ENCODE measurements at places on chromosomes 4 and X.

DNA sequence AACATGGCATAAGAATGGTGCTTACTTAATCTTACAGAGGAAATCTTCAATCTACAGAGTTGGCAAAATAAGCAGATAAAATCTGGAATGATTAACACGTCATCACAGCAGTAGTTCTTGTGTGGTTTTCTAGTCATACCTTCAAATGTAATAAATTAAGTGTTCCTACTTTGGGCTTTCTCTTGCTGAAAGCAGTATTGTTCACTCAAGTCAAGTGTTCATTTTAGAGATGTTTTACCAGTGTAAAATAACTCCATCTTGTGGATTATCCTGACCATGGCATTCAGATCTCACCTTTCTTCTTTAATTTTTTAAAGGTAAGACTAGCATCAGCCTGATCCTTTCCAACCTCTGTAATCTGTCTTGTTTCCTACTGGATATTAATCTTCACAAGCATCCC is 72.9 kb downstream of the ADAMTS3 start:
- DNase-seq, result no peak

GRCh38 chr4:88702782-88703181 is 5.2 kb upstream of the NAP1L5 start:
- no peak for DNase-seq

DNA sequence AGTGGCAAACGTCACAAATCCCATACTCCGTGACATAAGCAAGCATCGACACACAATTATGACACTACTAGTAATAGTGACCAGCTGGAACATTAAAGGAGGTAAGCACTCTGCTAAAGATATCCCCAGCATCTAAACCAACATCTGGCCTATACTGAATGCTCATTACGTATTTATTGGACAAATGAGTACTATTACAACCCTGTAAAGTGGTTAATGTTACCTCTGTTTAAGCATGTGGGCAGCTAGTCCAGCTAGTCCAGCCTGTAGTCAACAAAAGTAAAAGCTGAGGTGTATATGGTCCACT is 419 bp upstream of the RPGR start:
- no peak for DNase-seq

- DNase-seq, result no peak
Observed at GRCh38 chr4:183214912-183215488, 105.1 kb downstream of the CLDN22 start.

- DNase-seq, result no peak
Observed at GRCh38 chrX:121479406-121479805, 432.0 kb downstream of the GLUD2 start.

GRCh38 chr4:165489786-165490185 is 111.0 kb downstream of the CPE start:
- no peak for DNase-seq

GRCh38 chrX:80808881-80809411 is 731 bp downstream of the BRWD3 start:
- DNase-seq, result peak; percentile 39

DNA sequence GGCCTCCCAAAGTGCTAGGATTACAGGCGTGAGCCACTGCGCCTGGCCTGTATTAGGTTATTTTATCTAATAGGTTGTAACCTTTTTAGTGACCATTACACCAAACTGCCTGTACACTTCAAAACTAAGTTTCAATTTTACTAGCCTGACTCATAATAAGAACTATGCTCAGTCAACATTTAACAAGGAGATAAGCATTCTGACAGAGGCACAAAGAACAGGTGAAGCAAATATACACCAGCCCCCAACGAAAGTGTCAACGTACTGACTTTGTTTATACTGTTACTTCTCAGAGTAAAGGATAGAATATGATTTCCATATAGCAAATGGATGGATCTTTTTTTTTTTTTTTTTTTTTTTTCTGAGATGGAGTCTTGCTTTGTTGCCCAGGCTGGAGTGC is 62.8 kb downstream of the SHISA3 start:
- DNase-seq, result no peak

DNA sequence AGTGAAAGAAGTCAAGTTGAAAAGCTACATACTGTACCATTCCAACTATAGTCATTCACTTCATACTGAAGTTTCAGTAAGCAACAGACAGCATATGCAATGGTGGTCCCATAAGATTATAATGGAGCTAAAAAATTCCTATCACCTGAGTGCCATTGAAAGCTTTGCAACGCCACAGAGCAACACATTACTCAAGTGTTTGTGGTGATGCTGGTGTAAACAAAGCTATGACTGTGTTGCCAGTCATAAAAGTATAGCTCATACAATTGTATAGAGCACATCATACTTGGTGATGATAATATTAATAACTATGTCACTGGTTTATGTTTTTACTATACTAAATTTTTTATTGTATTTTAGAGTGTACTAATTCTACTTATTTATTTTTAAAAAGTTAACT is 78.9 kb downstream of the NAF1 start:
- no peak for DNase-seq

- peak; percentile 7 for DNase-seq
Observed at GRCh38 chrX:51144828-51145442, 187.7 kb upstream of the NUDT10 start.

GRCh38 chr4:102723511-102723910 is 37.3 kb downstream of the MANBA start:
- DNase-seq, result no peak

DNA sequence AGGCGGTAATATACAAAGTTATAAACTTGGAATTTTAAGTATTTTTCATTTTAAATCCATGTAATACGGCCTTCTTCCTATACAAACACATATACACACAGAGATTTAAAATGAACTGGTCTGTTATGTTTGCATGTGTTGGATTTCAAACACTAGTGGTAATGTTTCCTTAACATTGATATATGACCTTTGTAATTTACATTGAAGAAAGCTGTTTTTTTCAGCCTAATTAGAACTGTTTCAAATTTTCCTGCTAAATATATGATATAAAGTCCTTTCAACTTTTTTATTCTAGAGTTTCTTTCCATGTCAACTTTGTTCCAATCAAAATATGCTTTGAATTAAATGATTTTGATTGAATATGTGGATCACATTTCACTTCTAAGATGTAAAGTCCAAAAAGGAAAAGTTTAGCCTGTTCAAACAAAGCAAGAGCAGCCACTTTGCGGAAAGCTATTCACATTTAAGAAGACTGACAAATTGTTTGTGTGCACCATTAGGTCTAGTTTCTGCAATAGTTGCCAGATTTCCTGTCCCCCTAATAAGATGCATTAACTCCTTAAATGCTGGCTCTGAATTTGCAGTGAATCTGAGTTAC is 226.0 kb upstream of the MAB21L2 start:
- no peak for DNase-seq

DNA sequence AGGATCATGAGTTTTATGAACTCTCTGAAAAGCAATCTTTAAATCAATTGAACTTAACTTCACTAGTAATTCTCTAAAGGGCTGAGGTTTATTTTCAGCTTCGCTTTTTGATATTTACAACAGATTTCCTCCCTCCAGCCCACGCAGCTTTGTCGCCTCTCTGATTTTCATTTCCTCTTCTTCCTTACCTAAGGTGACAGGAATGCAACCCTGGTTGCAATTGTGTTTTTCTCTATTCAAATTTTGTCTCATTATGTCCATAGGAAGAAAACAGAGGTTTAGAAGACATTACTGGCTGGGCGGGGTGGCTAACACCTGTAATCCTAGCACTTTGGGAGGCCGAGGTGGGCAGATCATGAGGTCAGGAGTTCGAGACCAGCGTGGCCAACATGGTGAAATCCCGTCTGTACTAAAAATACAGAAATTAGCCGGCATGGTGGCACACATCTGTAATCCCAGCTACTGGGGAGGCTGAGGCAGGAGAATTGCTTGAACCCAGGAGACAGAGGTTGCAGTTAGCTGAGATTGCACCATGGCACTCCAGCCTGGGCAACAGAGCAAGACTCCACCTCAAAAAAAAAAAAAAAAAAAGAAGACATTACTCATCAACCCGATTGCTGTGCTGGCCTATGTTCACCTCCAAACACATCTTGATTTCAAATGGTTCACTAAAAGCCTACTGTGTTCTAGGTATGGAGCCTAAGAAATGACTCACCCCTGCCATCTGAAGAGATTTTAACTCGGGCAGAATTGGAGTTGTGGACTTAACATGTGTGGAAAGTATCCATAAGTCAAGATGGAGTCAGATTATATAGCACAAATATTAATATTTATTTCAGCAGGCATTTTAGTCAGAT is 36.8 kb downstream of the VSIG4 start:
- no peak for DNase-seq

DNA sequence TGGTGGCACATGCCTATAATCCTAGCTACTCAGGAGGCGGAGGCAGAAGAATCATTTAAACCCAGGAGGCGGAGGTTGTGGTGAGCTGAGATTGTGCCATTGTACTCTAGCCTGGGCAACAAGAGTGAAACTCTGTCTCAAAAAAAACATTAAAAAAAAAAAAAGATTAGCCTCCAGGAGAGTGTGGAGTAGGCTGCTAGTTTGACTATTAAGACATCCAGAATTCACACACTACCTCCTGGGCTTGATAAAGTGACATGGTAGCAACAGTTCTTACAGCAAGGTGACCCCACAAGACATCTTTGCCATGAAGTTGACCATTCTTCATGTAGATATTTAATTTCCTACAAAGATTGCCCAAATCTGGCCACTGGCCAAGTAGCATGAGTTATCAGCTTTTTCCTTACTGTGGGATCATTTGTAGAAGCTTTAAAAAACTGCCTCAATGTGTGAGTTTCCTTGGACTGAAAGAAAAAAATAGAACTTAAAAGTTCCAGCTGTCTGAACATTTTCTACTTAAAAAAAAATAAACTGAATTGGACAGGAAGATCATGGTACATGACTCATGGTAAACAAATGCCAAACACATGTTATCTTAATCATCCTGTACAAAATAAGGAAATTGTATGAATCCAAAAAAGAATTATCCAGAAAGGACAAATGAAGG is 35.3 kb upstream of the SPRY1 start:
- DNase-seq, result no peak

DNA sequence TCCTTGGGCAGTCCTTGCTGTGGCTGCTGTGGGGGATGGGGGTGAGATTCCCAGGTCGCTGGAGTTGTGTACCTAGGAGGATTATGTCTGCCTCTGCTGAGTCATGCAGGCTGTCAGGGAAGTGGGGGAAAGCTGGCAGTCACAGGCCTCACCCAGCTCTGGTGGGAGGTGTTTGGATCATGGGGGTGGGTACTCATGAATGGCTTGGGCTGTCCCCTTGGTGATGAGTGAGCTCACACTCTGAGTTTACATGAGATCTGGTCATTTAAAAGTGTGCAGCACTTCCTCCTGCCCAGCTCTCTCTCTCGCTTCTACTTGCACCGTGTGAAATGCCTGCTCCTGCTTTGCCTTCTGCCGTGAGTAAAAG is 24.6 kb upstream of the PDLIM3 start:
- no peak for DNase-seq

DNA sequence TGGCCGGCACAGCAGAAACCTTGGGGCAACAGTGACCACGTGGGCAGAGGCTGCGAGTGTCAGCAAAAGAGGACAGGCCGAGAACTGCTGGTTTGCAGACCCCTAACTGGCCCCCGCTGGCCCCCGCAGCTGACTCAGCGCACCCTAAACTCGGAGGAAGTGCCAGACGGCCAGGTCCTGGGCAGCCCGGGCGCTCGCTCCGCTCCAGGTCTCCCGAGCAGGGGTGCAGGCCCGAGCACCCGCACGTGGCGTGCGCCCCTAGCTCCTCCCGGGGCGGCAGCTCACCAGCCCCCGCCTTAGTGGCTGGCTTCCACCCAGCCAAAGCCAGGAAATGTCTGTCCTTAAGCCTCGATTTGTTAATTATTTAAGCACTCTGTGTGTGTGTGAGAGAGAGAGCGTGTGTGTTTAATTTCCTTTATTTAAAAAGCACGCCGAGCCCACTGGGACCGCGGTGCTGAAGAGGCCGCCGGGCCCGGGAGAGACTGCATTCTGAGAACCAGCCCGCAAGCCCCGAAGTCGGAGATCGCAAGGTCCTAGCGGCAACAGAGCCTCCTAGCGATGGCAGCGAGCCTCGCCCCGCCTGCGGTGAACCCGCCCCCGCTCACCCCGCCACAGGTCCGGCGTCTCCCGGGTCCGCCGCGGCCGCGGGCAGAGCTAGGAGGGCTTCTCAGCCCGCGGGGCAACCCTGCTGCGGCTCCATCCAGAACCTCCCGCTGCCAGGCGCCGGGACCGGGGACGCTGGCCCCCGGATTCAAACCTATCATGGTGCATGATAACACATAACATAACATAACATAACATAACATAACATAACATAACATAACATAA is 45.9 kb upstream of the CDKN2AIP start:
- peak; percentile 57 for DNase-seq

GRCh38 chr4:94497690-94498089 is 45.9 kb downstream of the PDLIM5 start:
- no peak for DNase-seq

DNA sequence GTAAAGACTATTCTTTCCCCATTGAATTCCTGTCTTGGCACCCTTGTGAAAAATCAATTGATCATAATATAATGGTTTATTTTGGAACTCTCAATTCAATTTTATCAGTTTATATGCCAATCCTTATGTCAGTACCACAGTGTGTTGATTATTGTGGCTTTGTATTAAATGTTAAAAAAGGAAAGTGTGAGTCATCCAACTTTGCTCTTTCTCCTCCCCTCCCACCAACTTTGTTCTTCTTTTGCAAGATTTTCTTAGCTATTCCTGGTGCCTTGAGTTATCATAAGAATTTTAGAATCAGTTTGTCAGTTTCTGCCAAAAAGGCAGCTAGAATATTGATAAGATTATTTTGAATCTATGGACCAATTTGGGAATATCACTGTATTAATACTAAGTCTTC is 11.2 kb upstream of the RNF175 start:
- DNase-seq, result no peak

DNA sequence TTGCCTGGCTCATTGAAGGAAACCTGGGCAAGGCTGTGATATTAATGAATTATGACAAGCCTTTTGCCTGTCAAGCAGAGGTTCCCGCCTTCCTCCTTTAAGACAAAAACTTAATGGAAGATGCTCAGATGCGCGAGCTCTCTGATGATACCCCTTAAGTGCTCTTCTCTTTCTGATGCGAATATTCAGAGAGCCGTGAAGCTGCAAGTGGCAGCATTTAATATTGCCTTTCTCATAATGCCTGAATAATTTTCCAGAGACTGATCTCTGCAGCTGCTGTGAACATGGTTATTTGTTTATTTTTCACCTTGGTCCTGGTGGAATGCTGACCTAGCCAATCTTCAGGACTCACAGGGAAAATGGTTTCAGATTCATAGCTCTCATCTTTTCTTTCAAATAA is 251.8 kb downstream of the TENM3 start:
- no peak for DNase-seq

DNA sequence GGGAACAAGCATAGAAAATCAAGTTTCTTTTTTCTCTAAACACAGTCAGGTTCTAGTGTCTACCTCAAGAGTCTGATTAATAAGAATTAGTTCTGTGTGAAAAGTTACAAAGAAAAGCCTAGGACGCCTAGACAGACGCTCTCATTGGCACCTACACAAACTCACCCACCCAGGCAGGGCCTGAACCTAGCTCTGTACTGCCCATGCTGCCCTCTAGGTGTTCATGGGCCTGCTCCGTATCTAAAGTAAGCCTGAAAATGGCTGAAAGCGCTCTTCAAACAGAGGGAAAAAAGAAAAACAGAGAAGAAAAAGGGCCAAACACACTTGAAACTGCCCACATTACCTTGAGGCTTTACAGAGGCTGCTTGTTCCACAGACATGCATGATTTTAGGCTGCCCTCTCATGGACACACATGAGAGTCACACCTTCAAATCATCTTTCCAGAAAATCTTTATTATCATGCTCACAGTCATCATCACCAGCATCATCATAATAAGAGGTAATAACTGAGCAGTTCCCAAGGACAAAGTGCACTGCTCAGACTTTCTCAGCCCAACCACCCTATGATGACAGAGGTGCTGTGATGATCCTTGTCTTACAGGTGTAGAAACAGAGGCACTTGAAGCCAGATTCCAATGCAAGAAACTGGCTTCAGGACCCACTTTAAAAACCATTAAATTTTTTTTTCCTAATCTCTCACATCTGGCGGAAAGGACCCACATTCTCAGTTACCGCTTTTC is 49.6 kb downstream of the MAP7D2 start:
- no peak for DNase-seq

Data from globus pallidus (tissue), 1 donor.